Activated CD4-positive, alpha-beta T cell treated with anti-CD3 and anti-CD28 coated beads, Interleukin-2, amount 10 ng/mL, durations not matched to agents 24 days and 14 days (primary cell): ENCODE measurements at places on chromosomes 4 and X. TPM values are rescaled to one million over a fixed set of nuclear protein-coding genes. Genes with fewer than 3 reads are reported as not detected.

GRCh38 chr4:14138106-14138505 lies 510.6 kb upstream of the BOD1L1 start:
- no peak for DNase-seq

DNA sequence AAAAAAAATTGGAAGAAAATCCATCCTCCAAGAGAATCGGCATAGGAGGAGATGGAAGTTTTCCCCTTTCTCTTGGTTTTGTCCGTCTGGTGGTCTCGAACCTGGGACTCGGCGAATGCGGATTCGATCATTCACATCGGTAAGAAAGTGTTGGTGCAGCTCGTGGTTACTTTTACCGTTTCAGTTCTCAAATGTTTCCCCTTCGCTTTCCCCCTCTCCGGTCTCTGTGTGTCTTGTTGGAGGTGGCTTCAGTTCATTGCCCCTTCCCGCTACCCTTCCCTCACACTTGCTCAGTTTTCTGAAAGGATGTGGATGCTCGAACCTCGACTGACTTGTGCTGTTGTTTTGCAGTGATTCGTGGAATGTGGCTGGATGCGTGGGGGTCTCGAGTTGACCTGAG lies 840 bp downstream of the GRID2 start:
- no peak for DNase-seq

DNA sequence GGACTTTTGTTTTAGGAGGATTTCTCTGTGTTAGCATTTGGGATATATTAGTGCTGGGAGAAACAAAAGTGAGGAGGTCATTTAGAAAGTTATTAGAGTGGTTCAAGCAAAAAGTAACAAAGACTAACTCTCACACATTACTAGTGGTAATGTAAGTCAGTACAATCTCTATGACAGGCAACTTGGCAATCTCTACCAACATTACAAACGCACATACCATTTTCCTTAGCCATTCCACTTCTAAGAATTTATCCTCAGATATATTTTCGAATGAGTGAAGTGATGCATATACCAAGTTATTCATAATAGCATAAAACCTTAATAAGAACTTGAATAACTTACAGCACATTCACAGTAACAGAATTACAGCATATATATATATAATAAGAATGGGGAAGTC lies 146.2 kb downstream of the PRSS12 start:
- DNase-seq = no peak

DNA sequence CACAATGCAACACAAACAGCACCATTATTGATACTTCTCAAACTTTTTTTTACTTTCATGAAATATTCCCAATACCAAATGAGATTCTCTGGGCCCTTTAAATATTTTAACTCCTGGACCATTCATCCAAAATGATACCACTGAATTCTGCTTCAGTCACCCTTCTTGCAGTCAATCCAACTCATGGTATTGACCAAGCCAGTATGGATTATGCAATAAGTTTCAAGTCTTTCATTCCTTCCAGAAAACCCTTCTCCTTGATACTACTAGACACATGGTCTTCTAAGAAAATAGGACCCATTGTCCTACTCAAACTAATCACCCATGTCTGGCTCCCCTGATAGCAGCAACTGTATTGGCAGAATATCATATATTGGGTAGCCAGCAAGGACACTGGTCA lies 23.0 kb downstream of the ZNF721 start:
- no peak for DNase-seq

- no peak for DNase-seq
Observed at GRCh38 chr4:106530821-106531220, 162.2 kb upstream of the GIMD1 start.

DNA sequence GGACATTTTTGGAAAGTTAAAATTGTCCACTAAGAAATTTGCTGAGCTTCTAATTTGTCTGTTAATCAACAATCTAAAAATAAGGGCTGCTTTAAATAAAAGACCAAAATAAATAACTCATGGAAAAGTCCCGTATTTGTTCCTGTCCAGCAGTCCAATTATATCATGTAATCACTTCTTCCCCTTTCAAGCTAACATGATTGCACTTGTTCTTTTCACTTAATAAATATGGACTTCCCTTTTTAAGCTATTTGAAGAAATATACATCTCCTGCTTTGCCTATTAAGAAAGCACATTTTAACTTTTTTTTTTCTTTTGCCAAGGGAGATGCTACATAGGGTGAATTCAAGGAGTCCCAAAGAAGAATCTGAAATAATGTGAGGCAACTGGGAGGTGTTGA lies 55.6 kb upstream of the FRAS1 start:
- no peak for DNase-seq

DNA sequence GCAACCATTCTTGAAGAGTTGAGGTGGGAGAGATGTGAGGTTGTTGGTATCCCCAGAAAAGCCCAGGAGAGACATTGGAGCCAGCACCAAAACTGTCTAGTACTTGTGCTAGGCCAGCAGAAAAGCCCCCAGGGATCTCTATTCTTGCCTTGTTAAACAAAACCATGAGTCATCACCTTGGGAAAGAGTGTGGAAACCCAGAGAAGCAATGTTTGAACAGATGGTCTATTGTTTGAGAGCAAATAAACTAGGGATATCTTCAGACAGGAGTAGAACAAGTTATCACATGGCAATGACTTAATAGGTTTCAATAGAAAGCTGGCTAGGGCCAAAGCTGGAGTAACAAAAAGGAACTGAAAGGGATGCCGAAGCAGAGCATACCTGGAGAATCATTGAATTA lies 195.7 kb upstream of the CASK start:
- DNase-seq = no peak

DNA sequence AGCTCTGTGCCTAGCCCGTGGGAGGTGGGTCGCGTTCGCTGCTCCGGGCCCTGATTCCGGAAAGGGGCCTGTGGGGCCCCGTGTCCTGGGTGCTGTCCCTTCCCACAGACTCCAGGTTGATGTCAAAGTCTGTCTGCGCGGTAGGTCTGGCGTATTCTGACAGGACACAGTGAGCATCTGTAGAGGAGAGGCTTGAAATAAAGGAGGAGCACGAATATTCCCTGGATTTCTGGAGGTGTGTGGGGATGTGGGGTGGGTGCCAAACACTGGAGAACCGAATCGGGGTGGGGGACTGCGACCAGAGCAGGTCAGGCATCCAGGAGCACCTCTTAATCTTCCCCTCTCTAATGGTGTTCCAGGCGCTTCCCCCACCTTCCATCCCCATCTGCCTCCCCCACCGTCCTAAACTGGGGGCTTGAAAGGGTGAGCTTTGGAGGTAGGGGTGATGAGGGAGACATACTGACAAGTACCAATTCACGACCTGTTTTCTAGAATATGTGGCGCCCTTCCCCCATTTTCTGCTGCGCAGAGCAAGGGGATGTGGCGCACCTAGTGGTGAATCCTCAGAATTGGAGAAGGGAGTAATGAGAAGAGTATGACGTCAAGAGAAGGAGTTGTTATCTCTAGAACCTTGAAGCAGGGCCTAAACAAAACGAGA lies 877 bp downstream of the GPRASP1 start:
- DNase-seq = peak; percentile 79

GRCh38 chr4:1318488-1319213 lies 28.4 kb upstream of the UVSSA start:
- no peak for DNase-seq

DNA sequence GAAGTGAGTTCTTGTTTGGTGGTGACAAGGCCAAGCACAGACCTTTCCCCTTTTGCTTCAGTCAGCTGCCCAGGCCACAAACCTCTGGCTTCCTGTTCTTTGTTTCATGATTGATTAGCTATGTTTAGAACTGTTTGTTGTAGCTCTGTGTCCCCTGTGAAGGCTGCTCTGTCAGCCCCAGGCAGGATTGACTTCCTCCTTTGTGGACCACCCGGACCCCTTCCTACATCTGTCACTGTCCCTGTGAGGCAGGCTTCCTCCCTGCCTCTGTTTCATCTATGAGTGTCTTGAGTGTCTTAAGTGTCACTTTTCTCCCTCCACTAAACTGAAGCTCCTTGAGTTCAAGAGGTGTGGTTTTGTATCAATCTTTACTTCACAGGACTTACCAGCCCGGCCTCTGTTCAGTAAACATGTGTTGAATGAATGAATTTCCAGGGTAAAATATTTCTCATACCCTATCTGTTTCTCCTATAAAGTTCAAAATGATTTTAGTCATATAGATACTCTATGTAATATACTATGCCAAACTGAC lies 83.5 kb downstream of the ZNF674 start:
- DNase-seq = peak; percentile 53

GRCh38 chr4:155688860-155689259 lies 22.2 kb downstream of the GUCY1A1 start:
- no peak for DNase-seq

- DNase-seq = no peak
Observed at GRCh38 chr4:177728361-177729152, 286.3 kb upstream of the AGA start.

- no peak for DNase-seq
Observed at GRCh38 chrX:137195296-137195695, 161.5 kb upstream of the GPR101 start.

DNA sequence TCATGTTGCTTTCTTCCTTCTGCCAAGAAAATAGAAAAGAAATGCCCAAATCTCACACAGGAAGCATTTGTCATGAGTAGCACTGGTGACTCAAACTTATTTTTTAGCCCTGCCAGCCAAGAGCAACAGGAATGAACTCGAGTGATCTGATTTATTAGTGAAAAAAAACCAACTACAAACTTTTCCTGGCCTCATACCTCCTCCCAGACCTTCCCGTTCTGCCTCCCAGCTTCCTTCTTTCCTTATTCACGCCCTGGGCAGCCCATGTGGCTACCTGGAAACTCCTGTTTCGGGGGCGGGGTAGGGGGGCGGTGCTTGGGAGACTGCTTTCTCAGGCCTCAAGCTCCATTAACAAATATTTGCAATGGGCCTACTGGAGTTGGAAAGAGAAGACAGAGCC lies 178.5 kb downstream of the NHS start:
- no peak for DNase-seq

GRCh38 chr4:177339477-177340374 lies 30.1 kb downstream of the NEIL3 start:
- peak; percentile 62 for DNase-seq

GRCh38 chr4:157052429-157053040 lies 23.4 kb upstream of the GLRB start:
- DNase-seq = no peak

DNA sequence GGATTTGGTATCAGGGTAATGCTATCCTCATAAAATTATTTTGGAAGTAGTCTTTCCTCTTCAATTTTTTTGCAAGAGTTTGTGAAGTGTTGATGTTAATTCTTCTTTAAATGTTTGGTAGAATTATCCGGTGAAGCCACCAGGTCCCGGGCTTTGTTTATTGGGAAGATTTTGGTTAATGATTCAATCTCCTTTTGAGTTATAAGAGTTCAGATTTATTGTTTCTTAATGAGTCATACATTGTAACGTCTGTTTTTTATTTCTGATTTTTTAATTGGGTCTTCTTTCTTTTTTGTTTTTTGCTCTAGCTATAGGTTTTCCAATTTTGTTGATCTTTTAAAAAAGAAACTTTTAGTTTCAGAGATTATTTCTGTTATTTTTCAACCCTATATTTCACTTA lies 412.3 kb downstream of the PDGFC start:
- DNase-seq = no peak

GRCh38 chr4:184461711-184462441 lies 12.5 kb downstream of the IRF2 start:
- no peak for DNase-seq

GRCh38 chr4:158133551-158133950 lies 39.3 kb downstream of the GASK1B start:
- no peak for DNase-seq

DNA sequence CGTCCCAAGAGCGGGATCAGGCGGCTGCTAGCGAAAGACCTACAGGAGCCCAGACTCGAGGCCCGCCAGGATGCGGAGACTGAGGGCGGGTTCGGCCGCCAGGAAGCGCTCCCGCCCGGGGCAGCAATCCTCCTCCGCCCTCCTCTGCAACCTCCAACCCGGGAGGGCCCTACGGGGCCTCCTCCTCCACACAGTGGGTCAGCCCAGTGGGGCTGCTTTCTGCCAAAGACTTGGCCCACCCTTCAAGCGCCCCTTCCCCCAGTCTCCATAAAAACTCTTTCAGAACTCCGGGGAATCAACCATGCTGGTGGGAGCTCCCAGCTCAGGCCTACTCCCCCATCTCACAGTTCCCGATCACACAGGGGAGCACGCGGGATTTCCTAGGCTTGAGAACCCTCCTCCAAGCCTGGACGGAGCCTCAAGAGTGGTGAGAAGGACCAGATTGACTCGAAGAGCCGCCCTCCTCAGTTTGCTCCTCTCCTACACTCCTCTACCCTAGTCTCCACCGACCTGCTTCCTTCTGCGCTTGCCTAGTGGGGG lies 77.5 kb downstream of the RLIM start:
- no peak for DNase-seq

DNA sequence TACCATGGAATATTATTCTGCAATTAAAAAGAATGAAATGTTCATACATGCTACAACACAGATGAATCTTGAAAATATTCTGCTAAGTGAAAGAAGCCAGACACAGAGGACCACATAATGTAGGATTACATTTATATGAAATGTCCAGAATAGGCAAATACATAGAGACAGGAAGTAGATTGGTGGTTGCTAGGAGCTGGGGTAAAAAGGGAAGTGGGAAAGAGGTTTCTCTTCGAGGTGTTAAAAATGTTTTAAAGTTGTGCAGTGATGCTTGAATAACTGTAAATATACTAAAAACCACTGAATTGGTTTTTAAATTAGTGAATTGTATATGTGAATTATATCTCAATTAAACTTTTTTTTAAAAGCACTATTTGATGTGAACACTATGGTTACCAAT lies 3.6 kb upstream of the NXT2 start:
- no peak for DNase-seq

- DNase-seq = no peak
Observed at GRCh38 chr4:188328966-188329365, 189.7 kb downstream of the TRIML1 start.

DNA sequence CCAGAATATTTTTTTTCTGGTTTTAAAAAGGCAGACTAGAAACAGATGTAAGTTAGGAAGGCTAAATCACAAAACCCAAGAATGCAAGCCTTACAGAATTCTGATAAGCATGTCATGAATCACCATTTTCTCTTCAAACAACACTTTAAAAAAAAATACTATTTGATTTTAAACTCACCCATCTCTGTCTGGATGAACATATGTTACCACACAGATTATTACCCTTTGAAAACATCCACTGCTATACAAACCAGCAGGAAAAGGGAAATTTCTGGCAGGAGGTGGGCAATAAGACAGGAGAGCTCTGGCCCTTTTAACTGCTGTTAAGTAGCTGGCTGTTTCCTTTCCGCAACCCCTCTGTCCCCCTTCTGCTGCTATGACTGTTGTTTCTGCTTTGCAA lies 317.7 kb upstream of the NOCT start:
- DNase-seq = no peak

GRCh38 chr4:66372706-66373105 lies 702.4 kb upstream of the EPHA5 start:
- no peak for DNase-seq

The CXCL10 gene
- total RNA-seq = 3.4 and 4.3 TPM in 2 replicates

The STPG2 gene
- not detected in 2 replicates for total RNA-seq

The NSG1 gene
- 0.09 and 0.44 TPM in 2 replicates for total RNA-seq

The SLC2A9 gene
- total RNA-seq = 1.6 and 2.4 TPM in 2 replicates

The TMEM150C gene
- total RNA-seq = not detected in 2 replicates

The MAGEA8 gene
- not detected in 2 replicates for total RNA-seq

The P2RY8 gene
- total RNA-seq = 19.1 and 19.5 TPM in 2 replicates

The CFAP99 gene
- total RNA-seq = not detected in 2 replicates

The SPACA5 gene
- total RNA-seq = not detected in 2 replicates

The SULT1E1 gene
- not detected in 2 replicates for total RNA-seq

The CLCN4 gene
- not detected in 2 replicates for total RNA-seq
